ENCODE measurements at places on chromosomes 1 and 21.
A peak's percentile ranks its signal among the peaks of the same experiment; 100 is the strongest.

DNA sequence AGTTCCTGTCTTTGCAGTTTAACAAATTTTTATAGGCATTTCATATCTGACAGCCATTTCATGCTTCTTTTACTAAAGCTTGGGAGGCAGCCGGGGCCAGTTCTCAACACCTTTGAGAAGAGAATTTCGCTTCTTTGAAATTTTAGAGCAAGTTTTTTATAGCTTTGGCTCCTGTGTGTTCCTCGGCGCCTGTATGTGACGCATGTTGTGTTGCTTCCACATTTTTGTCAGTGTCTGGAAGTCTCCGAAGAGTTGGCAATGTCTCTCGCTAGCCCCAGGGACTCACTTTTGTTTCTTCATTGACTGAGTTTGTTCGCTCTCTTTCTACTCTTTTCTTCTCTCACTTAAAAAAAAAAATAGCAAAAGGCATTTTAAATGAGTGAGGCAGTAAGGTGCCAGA, 386.9 kb upstream of the PLXNA2 start:
- DNase-seq = no peak

DNA sequence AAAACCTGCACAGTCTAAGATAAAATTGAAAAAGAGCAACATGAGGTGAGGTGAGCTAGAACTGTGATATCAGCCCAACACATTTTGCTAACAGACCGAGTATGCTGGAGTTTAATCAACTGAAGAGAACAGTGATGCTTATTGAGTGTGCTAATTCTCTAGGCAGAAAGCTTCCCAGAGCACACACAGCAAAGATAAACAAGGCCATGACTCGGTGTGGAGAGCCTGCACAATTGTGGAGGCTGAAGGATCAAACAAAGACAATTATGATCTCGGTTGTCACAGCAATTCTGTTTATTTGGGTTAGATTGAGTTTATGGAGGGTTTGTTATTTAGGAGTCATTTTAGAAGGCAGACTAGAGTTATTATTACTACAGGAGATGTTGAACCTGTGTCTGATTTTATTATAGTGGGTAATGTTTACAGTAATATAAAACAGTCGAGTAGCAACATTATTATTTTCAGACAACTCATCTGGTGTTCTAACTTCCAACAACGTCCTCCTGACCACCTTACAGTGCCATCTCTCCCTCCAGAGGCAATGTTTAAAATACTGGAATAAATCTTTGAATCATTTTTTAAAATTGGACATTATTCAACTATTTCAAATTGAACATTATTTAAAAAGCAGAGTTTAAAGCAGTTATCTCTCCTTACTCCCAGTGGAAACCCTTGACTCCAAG, 40.2 kb downstream of the DPT start:
- DNase-seq = peak; percentile 38

- DNase-seq = no peak
These were observed 10.5 kb upstream of the OR2W3 start for GRCh38 chr1:247884797-247885413.

DNA sequence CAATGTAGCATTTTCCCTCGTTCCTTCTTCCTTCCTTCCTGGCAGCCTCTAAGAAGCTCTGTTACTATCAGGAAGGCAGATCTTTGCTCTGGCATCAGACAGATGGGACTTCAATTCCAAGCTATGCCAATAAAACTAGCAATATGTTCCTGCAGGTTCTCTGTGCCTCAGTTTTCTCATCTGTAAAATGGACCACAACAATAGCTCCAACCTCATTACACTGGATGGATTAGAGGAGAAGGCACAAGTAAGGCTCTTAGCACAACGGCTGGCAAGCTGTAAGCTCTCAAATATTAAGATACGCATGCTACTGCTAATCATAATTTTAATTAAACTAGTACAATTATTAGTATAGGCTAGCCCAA, 27.2 kb downstream of the RRAGC start:
- no peak for DNase-seq

DNA sequence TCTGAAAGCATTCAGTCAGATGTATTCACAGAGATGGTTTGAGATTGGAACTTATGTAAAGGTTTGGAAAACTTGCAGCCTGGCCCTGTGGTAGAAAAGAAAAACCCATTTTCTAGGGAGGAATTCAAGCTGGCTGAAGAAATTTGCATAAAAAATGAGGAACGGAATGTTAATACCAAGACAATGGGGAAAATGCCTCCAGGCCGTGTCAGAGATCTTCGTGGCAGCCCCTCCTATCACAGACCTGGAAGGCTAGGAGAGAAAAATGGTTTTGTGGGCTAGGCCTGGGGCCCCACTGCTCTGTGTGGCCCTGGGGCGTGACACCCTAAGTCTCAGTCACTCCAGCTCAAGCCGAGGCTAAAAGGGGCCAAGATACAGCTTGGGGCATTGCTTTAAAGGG, 26.7 kb downstream of the NME7 start:
- DNase-seq = no peak

GRCh38 chr1:14027099-14027498, 327.1 kb downstream of the PRDM2 start:
- DNase-seq = peak; percentile 50

- no peak for DNase-seq
These were observed 13.6 kb downstream of the G0S2 start for GRCh38 chr1:209688746-209689234.

GRCh38 chr21:43361493-43362296, 65.2 kb downstream of the SIK1 start:
- DNase-seq = no peak

- no peak for DNase-seq
These were observed 56.0 kb upstream of the CASZ1 start for GRCh38 chr1:10852486-10852885.

DNA sequence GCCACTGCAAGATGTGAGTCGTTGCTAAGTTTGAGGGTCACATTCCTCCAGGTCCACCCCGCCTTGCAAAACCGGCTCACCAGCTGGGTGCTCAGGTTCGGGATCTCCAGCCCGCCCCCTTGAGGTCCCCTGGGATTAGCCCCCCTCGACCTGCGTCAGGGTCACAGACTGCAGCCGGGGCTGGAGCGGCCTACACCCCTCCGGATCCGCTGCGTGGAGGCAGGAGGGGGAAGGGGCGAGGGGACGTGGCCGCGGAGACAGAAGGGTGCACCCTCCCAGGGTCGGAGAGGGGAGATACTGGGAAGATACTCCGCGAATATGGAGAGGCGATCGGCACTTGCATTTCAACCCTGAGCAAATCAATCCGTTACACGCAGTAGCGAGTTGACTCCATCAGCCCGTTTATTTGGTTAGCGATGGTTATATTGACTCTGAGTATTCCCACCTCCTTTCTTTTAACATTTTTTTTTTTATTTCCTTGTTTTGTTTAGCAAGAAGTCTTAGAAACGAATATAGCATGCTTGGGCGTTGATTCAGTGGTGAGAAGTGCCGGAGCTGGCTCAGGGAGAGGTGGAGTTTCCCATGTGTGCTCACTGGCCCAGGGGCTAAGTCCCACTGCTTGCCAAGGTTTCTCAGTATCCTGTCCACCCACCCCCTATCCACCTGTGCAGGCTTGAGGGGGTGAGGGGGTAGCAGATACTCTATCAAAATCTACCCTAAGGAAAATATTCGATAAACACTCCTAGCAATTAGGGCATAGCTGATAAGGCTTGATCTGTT, 997 bp downstream of the IFNAR2 start:
- DNase-seq = no peak

- no peak for DNase-seq
These were observed 34.0 kb downstream of the ADAM30 start for GRCh38 chr1:119862276-119862675.

- peak; percentile 56 for DNase-seq
These were observed 47.1 kb downstream of the UMODL1 start for GRCh38 chr21:42117967-42118780.

- peak; percentile 15 for DNase-seq
These were observed 351 bp downstream of the MIXL1 start for GRCh38 chr1:226223786-226224244.

DNA sequence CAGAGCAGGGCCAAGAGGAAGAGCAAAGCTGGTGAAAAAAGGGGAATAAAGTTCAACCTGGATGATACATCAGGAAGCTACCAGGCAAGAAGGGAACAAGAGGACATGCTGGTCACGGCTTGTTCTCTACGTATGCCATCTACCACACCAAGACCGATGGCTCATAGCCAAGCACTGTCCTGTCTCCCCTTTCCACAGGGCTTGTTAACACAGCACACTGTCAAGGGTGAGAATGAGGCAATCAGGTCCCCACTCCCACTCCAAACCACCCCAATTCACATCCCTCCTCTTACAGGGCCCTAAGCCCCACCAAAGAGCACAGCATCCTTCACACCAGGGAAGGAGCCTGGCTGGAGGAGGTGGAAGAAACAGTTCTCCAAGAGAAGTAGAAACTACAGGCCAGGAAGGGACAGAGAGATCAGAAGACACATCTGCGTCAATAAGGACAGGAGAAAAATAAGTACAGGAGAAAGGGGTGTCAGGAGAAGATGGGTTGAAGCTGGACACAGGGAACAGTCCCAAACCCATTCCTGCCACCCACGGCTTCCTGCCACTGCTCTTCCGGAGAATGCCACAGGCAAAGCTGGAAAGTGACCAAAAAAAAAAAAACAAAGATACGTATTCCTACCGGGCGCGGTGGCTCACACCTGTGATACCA, 923 bp upstream of the SHC1 start:
- no peak for DNase-seq

GRCh38 chr1:26349188-26349876, 4.6 kb downstream of the CRYBG2 start:
- no peak for DNase-seq

DNA sequence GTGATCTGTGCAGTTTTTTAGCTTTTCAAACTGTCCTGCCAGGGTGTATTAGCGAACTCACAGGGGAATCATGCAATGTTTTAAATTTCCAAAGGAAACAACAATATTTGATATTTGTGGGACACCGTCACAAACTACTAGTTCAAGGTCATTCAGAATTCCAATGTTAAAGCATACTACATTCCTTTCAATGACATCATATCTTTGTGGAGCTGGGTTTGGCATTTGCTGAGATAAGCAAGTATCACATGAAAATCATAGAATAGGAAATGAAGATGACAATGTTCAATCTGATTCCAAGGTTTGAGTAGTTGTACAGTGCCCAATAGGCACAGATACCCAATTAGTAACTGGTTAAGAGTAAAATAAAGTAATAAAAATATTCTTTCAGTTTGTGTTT, 35.6 kb downstream of the NUF2 start:
- no peak for DNase-seq

GRCh38 chr1:86537928-86538695, 8.8 kb upstream of the CLCA4 start:
- DNase-seq = no peak

GRCh38 chr1:99119188-99119587, 114.5 kb upstream of the PLPPR5 start:
- DNase-seq = no peak
